ENCODE measurements at places on chromosomes 16 and 17.
A peak's percentile ranks its signal among the peaks of the same experiment; 100 is the strongest.

- no peak for DNase-seq
These were observed 562 bp downstream of the ZC3H7A start for GRCh38 chr16:11796227-11797165.

- no peak for DNase-seq
These were observed 259.0 kb downstream of the CPPED1 start for GRCh38 chr16:12544477-12545296.

DNA sequence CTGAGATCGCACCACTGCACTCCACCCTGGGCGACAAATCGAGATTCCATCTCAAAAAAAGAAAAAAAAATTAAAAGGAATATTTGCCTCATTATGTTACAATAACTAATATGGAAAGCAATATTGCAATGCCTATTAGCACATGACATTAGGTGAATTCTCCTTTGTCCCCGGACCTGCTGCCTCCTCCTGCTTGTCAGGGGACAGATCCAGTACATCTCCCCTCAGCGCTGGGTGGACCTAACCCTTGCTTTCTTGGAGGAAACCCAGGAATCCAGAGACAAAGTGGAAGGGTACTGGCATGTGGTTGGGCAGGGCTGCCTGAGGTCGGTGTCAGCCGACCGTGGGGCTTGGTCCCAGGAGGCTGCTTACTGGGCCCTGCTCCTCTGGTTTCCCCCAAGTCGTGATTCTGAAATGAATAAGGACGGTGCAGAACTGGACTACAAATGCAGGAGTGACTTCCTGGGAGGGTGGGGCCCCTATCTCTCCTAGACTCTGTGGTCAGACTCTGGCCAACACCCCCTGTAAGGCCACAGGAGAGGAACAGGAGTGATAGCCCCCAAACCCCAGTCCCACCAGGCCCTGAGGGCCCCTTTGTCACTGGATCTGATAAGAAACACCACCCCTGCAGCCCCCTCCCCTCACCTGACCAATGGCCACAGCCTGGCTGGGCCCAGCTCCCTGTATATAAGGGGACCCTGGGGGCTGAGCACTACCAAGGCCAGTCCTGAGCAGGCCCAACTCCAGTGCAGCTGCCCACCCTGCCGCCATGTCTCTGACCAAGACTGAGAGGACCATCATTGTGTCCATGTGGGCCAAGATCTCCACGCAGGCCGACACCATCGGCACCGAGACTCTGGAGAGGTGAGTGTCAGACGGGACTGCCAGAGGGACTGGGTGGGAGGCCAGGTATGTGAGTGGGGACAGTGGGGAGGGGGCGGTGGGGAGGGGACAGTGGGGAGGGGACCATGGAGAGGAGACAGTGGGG, at the start of gene HBZ:
TSS of gene HBZ (plus strand) at position 504 of the 988 bp plus-strand sequence. CDS start at position 770, 266 bp downstream.
- DNase-seq, result no peak

- DNase-seq, result peak; percentile 82
These were observed 15.0 kb upstream of the SCIMP start for GRCh38 chr17:5249615-5250014.

DNA sequence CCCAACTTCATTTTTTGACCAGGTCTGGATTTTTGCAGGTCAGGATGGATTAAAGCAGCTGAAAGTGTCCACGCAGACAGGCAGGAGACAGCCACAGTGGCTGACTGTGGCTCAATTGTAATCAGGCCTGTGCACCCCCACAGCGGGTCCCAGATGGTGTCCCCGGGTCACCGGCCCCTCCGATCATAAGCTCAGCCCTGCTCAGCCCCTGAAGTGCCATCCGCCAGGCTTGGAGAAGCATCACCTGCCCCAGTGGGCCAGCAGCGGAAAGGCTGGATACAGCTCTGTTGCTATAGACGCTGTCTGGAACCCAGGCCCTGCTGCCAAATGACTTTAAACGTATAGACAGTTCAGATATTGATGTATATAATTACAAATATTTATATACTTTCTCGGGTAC, 60.6 kb downstream of the RPH3AL start:
- no peak for DNase-seq

DNA sequence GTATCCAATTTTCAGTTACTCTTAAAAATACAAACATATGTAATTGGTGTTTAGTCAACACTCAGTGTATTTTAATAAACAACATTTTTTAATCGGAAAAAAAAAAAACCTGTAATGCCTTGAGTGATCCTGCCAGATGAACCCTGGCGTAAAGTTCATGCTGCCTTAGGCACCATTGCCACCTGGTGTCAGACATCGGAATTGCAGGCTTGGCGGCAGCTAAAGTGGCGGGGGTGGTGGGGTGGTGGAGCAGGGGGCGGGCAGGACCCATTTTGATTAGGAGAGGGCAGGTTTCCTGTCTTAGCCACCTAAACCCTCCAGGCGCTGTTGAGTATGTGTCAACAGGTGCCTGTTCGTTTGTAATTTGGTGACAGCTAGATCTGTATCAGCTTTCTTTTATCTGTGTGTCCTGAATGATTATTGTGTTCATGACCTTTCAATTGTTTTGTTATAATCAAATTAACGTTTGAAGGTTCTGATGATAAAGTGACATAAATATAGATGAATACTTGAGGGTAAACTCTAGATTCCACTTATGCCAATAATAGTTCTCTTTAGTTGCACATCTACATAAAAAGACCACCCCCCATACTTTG, 588.7 kb downstream of the CDH13 start:
- DNase-seq, result no peak

DNA sequence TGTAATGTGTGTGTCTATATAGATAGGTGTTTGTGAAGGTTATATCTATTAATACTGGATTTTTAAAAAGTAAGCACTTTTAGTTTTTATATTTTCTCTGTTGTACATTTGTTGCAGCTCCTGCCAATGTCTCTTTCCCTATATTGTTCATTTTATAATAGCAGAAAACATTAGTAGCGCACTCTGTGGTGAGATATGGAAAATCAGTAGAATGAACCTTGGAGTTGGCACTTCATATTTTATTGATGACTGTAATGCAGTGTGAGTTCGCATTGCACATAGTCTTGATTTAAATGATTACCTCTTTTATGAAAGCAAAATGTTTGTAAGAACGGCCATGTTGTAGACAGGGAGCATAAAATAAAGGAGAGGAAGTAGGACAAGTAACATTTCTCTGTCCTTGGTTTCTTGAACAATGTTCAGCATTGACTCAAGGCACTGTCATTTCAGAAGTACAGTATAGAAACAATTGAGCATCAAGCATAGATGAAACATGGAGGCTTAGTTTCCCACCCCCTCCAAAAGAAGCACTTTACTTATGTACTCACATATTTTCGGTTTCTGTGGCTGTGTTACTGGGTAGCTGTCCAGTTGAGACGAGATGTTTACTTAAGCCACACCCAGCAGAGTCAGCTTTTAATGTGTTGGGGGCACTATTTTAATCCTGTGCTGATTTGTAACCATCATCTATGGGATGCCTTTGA, 74.0 kb downstream of the TANC2 start:
- DNase-seq, result no peak

DNA sequence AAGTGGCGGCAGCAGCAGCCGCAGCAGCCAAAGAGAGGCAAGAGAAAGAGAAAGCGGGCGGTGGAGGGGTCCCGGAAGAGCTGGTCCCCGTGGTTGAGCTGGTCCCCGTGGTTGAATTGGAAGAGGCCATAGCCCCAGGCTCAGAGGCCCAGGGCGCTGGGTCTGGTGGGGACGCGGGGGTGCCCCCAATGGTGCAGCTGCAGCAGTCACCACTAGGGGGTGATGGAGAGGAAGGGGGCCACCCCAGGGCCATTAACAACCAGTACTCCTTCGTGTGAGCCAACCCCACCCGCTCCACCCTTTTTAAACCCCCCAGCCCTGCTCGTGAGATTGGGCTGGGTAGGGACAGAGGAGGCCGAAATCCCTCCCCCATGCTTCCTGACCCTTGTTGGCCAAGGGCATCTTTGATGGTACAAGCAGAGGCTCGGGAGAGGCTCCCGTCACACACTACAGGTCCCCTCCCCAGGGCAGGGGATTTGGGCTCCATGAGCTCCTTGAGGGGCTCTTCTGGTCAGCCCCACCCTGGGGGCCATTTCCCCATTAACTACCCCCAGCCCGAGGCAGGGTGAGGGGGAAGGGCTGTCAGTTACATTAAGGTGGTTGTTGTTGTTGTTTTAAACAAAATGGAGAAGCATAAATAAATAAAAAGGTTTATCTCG, 4.6 kb upstream of the ATP2A1 start:
- DNase-seq, result no peak

DNA sequence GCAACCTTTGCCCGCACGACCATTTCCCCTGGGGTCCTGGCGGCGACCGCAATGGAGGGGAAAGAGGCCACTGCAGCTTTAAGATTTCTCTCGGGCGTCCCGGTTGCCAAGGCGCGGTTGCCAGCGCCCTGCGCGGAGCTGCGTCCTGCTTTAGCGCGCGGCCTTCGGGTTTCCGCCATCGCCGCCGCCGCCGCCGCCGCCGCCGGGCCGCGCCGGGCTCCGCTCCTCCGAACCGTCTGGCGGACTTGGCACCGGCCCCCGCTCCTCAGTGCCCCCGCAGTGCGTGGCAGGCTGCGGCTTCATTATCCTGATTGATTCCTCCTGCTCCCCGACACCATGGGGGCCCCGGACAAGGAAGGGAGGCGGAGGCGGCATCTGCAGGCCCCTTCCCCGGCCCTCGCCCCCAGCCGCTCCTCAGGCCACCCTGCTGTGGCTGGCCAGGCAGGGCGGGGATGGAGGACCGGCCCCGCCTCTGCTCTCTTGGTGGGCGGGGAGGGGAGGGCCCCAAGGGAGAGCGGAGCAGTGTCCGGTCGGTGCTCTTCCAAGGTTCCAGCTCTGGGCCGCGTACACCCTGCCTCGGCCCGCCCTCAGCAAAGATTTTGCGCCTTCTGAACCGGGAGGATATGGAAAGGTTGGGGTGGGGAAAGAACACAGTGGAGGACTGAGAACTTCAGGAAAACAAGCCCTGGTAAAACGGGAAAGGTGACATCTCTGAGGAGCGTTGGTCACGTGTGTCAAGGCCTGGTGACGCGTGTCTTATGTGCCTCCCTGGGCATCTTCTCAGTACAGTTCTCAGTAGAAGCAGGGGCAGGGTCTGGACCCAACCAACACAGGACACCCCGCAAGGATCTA, 34.0 kb downstream of the NEUROD2 start:
- peak; percentile 24 for DNase-seq
